KG1 (cell line): ENCODE measurements at places on chromosomes 12 and 14.

DNA sequence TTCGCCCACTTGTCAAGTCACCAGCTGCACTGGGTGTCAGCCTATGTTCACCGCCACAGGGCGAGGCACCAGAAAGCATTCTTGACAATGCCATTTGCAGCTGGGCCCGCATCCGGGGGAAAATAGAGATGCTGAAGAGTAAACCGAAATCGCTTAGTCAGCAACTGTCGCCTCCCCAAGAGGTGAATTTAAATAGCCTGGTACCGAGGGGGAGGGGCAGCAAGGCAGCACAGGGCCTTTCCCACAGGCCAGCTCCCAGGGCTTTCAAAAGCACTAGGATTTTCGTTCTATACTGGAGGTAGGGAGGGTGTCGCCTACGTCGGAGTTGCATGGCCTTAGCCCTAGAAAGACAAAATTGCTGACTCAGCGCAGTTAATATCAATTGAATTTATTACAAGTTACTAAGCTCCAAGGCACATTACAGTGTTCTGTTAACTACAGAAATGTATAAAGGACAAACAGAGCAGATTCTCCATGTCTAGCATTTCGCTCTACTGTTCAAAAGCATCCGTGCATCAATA lies 4.3 kb downstream of the IRF2BPL start:
- no peak for DNase-seq

- DNase-seq, result peak; percentile 70
These were observed 83.2 kb upstream of the HMGA2 start for GRCh38 chr12:65740873-65741600.

DNA sequence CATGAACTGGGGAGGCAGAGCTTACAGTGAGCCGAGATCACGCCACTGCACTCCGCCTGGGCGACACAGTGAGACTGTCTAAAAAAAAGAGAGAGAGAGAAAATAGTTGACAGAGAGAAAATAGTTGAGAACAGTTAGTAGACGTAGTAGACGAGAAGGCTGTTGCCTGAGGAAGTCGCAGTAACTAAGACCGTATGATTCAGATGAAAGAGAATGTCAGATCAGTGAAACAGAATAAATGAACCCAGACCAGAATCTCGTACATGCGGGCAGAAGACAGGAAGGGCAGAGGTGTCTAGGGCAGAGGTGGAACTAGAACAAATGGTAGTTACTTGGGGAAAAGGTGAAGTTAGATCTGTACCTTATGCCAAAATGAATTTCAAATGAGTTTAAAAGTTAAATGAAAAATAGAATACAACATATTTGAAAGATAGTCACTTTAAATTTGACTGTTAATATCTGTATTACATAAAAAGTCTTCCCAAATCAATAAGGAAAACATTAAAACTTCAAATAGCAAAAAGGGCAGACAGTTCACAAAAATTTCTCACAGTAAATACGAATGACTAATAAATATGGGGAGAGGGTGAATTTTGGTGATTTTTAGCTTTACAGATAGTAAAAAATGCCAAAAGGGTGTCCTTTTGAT lies 17.7 kb downstream of the MDM2 start:
- DNase-seq, result no peak

GRCh38 chr14:76761136-76761959 lies at the start of gene VASH1:
Gene VASH1 (plus strand): TSS chr14:76761468. CDS start chr14:76762822, 1,354 bp downstream.
- no peak for DNase-seq

- no peak for DNase-seq
These were observed 68.6 kb downstream of the ACSS3 start for GRCh38 chr12:81146228-81147225.

DNA sequence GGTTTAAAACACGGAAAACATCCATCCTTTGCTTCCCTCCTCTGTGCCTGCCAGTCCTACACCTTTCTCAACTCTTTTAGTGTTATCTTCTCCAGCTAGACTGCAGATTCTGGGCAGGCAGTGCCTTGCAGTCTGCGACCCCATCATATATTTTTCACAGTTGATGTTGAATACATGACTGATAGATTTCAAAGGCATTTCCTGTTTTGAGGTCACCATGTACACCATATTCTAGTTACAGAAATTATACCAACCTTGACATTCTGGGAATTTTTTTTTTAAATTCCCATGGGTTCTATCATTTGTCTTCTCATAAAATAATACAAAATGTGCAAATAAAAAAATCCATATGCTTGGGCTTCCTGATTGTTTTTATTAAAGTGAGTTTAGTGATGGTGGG lies 16.6 kb downstream of the SOCS2 start:
- no peak for DNase-seq

- DNase-seq, result no peak
These were observed 40.7 kb downstream of the LRRIQ1 start for GRCh38 chr12:85076688-85077430.

GRCh38 chr12:15631007-15631715 lies 158.0 kb downstream of the EPS8 start:
- DNase-seq, result no peak

GRCh38 chr14:89600950-89601826 lies 184.2 kb upstream of the FOXN3 start:
- no peak for DNase-seq

GRCh38 chr14:63268771-63269170 lies 50.0 kb downstream of the GPHB5 start:
- DNase-seq, result no peak

DNA sequence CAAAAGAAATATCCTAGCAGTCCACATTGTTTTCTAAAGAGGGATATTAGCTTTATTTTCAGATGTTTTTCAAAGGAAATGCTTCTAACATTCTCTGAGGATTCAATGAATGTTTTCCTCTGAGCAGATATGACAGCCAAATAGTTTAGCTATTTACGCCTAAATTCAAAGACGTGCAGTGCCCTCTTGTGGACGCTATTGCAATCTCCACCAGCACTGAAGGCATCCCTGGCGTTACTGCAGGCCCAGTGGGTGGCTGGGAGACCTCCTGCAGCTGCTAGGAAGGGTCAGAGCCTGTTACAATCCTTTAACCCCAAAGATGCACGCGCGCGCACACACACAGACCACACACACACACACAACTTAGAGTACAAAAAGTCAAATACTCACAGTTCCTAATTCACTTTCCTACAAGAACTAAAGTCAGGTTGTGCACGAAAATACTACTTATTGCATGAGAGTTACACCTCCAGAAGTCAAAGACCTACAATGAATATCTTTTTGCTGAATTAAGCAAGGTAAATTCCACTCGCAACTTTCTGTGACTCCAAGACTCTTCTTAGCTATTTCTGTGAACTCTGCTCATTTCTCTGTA lies 589.3 kb upstream of the TMEM132C start:
- DNase-seq, result peak; percentile 12

DNA sequence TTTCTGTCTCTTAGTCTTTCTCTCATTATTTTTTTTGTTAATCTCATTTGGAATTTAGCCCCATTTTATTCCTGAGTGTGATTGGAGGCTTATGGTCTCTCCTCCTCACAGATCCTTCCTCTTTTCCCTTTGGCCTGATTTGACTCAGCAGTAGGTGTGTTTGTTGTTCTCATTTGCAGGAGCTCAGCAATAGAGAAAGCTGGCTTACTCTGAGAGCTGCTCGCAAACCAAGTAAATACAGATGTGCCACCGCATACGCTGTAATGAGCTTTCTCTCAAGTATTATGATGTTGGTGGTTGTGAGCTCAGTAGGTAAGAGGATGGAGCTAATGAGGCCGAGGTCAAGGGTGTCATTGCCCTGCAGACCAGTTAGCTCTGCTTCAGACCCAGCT lies 206.5 kb downstream of the ETV6 start:
- DNase-seq, result no peak

- peak; percentile 67 for DNase-seq
These were observed 19.3 kb downstream of the CCDC62 start for GRCh38 chr12:122793685-122794106.

DNA sequence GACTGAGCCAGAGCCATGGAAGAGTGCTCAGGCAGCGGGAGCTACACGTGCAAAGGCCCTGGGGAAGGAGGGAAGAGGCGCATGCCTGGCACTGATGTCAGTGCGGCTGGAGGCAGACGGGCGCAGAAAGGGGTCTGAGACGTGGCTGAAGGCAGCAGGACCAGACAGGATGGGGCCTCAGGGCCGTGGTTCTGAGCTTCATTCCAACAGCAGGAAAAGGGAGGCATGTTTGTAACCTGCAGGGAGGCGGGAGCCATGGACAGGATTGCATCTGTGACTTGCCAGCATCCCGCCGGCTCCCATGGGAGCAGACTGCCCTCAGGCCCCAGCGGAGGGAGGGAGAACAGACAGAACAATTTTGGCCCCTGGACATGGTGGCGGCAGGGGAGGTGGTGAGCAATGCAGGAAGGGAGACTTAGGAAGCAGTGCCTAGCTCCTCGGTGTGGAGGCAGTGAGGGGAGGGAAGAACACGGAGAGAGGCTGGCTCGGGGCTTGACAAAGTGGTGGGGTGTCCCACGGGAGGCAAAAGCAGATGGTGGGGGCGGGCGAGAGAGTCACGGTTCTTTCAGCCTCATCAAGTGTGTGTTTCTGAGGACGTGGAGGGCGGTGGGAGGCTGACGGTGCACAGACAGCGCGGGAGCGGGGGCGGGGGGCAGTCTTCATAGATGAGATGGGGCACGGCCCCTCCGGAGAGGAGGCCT lies 33.3 kb upstream of the INF2 start:
- DNase-seq, result no peak

- no peak for DNase-seq
These were observed 224.1 kb upstream of the EGLN3 start for GRCh38 chr14:34174973-34175372.

- DNase-seq, result no peak
These were observed 24.0 kb downstream of the PLD4 start for GRCh38 chr14:104948736-104949031.

DNA sequence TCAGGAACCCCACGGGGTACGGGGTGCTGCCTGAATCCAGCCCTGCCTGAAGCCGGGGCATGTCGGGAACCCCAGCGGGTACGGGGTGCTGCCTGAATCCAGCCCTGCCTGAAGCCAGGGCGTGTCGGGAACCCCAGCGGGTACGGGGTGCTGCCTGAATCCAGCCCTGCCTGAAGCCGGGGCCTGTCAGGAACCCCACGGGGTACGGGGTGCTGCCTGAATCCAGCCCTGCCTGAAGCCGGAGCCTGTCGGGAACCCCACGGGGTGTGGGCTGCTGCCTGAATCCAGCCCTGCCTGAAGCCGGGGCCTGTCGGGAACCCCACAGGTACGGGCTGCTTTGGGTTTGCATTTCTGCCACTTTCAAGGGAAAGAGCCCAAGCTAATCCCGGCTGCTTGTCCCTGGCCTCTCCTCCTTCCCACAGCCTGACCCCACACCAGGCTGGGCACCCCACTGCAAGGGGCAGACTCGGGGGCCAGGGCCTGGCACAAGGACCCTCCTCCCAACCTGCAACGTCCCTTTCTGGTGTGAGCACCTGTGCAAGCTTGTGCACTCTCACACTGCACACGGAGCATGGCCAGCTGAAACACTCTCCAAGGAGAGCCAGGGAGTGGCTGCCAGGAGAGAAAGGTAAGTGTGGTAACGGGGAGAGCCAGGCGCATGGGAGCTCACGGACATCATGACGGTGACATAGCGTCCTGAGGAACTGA lies 5.6 kb upstream of the FBRSL1 start:
- DNase-seq, result no peak

GRCh38 chr14:37566811-37567371 lies 28.2 kb downstream of the FOXA1 start:
- no peak for DNase-seq

DNA sequence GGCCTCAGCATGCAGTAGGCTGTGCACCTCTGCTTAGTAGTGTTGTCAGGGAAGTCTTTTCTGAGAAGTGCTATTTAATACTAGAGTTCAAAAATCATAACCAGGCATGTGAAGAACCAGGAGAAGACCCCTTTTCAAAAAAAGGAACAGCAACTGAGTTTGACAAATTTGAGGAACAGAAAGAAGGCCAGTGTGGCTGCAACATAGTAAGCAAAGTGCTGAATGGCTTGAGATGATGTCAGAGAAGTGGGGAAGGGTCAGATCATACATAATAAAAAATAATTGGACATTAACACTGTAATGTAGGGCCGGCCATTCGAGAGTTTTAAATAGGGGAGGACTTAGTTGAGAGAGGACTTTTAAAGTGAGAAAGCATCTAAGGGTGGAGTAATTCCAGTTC lies 11.1 kb upstream of the CNTN1 start:
- no peak for DNase-seq

DNA sequence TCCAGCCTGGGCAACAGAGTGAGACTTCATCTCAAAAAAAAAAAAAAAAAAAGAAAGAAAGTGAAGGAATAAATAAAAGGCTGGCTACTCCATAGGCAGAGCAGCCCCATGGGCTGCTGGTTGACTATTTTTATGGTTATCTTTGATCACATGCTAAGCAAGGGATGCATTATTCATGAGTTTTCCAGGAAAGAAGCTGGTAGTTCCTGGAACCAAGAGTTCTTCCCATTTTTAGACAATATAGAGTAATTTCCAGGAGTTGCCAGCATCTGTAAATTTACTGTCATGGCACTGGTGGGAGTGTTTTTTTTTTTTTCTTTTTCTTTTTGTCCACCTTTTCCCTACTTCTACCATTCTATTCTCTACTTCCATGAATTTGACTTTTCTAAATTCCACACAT lies 24.2 kb downstream of the FGD4 start:
- DNase-seq, result no peak
